ENCODE measurements at places on chromosomes 16 and 17.

DNA sequence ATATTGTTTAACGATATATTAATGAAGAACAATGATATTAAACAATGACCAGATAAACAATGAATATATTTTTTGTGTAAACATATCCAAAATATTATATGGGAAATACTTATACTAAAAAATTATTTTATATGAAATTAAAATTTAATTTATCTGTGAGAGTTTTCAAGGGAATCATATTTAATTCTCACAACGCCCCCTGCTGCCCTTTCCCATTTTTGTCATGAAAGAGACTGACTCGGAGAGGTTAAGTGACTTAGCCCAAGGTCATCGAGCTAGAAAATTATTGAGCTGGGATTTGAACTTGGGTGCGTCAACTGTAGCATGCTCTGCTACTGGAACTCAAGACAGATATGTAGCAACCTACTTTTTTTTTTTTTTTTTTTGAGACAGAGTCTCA, 7.2 kb upstream of the MYCBPAP start:
- no peak for DNase-seq

DNA sequence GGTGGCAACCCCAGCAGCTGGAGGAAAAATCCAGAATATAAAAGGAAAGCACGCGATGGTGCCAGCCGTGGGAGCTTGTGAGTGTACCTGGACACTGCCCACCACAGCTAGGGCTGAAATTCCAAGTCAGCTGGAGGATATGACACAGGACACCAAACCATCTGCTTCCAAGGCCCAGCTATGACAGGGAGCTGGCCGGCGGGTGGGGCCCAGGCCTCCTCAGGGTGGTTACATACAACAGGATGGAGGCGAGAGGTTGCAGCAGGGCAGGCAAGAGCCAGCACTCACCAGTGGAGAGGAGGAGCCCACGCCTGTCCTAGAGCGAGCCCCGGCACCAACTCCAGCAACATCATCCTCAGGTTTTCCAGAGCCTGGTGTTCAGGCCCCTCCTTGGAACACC, 163.2 kb upstream of the RPL38 start:
- no peak for DNase-seq

DNA sequence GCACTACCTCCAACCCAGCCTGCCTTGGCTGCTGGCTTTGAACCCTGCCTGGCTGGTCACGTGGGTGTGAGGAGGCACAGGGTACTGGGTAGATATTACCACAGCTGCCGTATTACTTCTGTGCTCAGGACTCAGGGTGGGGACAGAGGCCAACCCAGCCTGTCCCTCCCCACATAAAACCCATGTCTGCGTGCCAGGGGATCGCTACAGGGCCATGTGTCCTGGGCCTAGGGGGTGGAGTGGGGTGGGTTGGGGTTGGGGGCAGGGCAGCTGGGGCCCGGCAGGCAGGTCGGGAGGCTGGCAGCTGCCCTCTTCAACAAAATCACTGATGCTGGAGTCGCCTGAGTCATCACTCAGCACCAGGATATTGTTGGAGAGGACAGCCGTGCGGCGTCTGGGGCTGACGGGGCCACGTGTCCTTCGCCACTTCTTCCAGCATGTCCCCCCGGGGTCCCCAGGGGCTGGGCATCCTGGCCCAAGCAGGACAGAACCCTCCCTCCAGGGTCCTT, 39.7 kb upstream of the PVALEF start:
- no peak for DNase-seq

GRCh38 chr16:68744744-68745280, 7.7 kb downstream of the CDH1 start:
- DNase-seq = no peak

DNA sequence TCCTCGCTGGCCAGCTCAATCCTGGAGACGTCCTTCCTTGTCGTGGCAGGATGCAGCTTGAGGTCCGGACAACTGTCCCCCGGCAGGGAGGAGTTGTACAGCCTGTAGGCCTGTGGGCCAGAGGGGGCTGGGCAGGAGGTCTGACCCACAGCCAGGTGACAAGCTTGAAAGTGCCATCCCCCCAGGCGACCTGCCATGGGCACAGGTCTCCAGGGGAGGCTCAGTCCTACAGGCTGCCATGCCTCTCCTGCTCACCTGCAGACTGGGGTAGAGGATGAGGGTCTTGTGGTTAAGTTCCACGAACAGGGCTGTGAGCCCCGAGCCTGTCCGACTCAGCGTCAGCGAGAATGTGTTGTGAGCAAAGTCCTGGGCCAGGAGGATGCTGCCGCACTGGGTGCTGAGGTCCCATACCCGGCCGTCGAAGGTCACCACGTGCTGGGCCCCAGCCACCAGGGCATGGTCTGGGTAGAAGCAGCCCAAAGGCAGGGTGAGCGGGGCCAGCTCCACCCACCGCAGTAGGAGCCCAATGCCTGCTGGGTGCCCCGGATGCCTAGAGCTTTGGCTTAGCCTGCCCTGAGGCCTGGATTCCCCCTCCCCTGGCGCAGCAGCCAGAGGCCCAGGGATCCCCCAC, 39.8 kb downstream of the RMI2 start:
- DNase-seq = no peak

DNA sequence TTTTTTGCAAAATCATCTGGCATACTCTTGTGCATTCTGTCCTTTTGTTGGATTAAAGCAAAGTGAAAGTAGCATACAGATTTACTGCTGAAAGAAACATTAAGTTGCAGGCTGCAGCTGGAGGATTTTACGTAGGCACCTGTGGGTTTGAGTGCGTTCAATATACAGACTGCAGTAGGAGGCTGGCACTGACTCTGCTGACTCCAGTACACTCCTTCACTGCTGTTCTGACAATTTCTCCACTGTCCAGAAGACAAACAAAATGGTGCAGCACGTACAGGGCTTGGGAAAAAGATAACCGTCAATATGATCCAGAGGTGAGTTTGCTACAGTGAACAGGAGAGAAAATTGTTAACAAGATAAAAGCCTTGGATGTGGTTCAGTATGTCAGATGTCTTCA, 73.3 kb downstream of the TANC2 start:
- no peak for DNase-seq

GRCh38 chr17:28173801-28174200, 131.3 kb downstream of the NLK start:
- DNase-seq = no peak

DNA sequence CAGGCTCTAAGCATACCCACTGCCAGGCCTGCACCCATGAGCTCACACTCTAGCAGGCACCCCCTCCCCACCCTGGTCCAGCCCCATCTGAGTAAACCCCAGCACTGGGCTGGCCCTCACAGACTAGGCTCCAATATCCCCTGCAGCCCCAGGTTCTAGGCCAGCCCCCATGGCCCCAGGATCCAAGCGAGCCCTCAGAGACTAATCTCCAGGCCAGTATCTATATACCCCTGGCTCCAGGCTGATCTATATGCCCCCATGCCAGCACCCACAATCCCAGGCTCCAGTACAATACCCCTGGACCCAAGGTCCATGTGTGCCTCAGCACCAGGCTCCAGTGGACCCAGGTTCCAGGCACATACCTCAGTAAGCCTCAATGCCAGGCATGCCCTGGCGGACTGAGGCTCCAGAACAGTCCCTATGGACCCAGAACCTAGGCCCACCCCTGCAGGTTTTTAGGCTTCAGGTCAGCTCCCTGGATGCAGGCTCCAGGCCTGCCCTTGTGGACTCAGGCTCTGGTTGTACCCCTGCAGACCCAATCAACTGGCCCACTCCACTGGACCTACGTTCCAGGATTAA, 38.5 kb downstream of the POLR3E start:
- no peak for DNase-seq

- no peak for DNase-seq
Measured at GRCh38 chr17:21029036-21029435, 13.8 kb downstream of the USP22 start.

- DNase-seq = no peak
Measured at GRCh38 chr17:32264140-32264799, 1.4 kb upstream of the RHBDL3 start.

GRCh38 chr17:8818047-8818446, 18.9 kb upstream of the MFSD6L start:
- no peak for DNase-seq

- no peak for DNase-seq
Measured at GRCh38 chr16:46662123-46662522, 26.9 kb downstream of the VPS35 start.

- DNase-seq = no peak
Measured at GRCh38 chr17:56593086-56593645, 333 bp upstream of the NOG start.

DNA sequence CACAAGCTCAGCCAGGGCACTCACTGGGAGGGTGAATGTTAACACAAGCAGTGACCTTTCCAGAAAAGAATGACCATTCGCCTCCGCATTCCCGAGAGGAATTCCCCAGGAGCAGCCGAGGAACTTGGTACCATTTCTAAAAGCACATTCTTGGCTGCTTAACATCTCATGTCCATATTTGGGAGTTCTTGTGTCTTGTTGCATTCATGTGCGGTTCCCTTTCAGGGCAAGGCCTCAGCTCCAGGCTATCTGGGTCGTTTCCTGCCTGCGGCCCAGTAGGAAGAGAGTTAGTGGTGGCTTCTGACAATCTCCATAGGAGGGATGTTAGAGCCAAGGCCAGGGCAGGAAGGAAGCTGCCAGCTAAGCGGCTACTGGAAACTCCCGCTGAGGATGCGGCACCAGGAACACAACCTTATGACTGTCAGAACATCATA, 27.8 kb upstream of the MEAK7 start:
- no peak for DNase-seq

DNA sequence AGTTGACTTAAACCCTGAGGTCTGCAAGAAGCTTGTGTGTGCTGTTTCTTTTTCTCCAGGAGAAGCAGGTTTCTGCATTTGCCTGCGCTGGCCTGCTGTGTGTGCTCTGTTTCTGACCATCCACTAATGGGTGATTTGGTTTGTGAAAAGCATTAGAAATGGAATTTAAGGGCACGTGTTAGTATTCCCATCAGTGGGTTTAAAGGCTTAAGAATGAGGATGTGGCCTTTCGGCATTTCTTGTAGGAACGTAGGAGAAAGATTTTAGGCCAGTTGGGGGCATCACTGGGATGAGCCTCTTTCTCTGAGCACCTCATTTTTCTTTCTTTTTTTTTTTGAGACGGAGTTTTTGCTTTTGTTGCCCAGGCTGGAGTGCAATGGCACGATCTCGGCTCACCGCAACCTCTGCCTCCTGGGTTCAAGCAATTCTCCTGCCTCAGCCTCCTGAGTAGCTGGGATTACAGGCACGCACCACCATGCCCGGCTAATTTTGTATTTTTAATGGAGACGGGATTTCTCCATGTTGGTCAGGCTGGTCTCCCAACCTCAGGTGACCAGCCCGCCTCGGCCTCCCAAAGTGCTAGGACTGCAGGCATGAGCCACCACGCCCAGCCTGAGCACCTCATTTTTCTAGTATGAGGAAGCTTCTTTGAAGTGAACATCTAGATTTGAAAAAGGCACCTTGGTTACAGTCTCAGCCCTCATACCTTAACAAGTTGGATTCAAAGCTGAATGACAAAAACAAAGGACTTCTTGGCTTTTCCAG, 110.3 kb downstream of the BANP start:
- DNase-seq = no peak

DNA sequence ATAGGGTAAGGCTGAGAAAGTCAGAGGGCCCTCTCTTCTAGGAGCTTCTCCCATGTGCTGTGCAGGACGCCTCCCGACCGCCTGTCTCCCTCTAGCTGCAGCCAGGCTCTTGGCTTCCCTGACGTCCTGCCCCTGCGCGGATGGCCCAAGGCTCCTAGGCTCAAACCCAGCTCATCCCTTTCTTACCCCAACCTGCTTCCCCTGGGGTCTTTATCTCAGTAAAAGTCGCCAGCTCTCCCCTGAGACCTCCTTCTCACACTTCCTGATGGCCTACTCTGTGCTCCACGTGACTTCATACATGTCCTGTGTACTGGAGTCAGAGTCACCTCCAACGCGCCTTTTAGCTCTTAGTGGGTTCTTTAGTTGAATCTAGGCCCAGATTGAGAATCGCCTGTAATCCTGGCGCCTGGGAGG, 1.1 kb upstream of the ZNF747 start:
- DNase-seq = peak; percentile 44

DNA sequence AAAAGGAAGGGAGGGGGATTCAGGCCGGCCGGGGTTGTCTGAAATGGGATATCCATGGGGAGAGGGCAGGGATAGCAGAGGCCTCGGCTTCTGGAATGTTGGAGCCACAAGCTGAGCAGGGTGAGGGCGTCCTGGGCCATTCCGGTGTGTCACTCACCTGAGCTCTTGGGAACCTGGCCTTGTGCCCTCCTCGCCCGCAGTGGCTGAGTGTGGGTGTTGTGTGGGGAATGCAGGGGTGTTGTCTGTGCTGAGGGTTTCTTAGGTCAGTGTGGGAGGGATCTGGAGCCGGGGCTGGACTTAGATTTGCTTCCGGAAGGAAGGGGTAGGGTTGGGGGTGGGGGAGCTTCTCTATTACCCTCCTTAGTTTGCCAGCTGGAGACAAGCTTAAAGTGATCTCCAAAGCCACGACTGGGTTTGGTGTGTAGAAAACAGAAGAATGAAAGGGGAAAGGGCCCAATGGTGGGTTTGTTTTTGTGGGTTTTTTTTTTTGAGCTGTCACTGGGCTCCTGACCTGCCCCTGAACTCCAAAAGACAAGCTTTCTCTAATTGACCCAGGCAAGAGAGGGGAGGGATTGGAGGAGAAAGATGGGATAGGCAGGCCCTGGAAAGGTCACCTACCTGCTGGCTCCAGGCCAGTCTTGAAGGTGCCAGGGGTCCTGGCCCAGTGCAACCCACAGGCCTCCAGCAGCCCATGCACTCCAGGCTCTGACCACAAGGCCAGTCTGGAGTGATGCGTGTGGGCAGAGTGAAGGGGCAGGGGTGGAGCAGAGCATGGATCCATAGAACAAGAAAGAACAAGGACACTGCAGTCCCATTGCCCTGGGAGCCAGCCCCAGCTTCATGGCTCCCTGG, at the start of gene SULT1A2:
Gene SULT1A2 (minus strand): TSS at position 211 of the 852 bp plus-strand sequence. CDS start 1,120 bp downstream, outside the sequence.
- DNase-seq = no peak

GRCh38 chr16:2523801-2524231, 3.6 kb downstream of the AMDHD2 start:
- DNase-seq = no peak

DNA sequence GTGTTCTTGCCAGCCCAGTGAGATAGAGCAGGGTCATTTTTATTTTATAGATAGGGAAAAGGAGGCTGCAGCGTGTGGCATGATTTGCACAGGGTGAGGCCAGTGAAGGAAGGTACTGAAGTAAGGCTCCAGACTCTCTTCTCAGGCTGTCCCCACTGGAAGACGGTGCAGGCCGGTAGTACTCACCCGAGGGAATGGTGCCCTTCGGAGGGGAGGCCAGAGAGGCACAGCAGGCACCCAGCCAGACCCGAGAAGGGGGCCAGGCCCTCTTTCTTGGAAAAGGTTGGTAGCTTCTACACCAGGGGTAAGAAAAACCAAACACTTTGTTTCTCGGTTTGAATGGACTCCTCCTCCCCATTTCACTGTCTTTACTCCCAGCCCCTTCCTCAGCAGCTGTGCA, 288 bp downstream of the ANKRD40CL start:
- DNase-seq = no peak

GRCh38 chr16:15703029-15703736, 53.1 kb downstream of the NDE1 start:
- no peak for DNase-seq

All from NCI-H1436 treated with DMSO at 0.1 percent for 48 hours (cell line).